ENCODE measurements at places on chromosomes 1 and 21.

DNA sequence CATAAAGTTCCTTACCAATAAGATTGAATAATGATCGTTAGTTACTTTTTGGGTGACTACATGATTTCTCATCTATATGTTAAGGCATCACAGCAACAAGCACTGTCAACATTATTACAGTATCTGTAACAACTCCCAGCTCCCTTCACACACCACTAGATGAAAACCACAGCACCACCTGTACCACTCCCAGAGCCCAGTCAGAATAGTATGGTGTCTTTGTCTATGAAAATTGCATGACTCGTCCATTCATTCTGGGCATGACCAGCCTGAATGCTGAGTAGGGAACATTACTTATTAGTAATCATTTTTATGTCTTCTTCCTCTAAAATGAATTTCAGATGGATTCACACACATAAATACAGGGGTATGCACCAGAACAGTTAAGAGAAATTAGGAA is 7.0 kb downstream of the OLFML2B start:
- DNase-seq, result no peak

DNA sequence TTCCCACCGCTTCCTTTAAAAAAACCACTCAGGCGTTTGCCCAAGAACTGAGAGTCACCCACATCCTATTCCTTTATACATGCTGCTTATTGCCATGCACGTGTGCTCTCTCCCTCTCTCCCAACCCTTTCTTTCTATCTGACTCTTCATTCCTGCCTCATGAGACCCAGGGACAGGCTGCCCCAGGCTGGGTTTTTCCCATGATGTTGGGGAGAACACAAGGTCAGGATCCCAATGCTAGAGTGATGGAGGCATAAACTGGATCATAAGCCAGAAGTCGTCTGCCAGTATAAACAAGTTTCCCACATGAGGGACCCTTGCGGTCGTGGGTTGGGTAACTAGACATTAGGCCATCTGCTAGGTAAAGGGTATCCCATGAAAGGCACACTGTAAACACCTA is 64.9 kb downstream of the CD2 start:
- DNase-seq, result no peak

- no peak for DNase-seq
Observed at GRCh38 chr21:26505211-26505610, 67.9 kb downstream of the CYYR1 start.

DNA sequence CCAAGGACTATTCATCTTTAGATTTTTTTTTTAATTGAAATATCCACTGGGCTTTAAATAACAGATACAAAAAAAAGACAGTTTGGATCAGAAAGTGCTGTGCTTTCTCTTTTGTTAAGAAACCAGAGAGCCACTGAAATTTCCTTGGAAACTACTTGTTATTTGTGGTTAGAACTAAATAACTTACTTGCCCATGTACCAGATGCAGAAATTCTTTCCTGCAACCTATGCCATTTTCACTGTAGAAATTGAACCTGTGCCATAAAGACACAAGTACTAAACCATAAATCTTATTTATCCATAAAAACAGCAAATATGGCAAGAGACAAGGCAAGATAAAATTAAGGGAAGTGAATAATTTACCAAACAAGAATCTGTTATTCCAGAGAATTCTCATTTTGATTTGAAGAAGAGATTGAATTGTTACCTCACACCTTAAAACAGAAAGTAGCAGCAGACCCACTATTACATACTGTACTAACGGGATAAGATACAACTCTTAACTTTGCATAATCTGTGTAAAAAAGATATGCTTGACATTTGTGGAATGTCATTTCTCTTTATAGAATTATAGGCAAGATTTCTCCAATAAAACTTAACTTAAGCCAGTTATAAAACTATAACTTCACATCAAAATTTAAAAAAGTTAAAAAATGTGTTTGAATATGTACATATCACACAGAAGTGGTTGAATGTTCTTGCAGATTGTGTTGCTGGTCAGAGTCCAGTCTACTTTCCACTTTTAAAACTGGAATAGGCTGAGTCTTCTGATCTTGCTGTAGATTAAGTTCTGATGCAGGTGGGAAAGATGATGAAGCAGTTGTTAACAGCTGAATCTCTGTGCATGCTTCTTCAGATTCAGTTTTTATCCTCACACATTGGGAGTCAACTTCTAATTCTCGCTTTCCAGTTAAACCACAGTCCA is 6.3 kb upstream of the PHTF1 start:
- DNase-seq, result no peak

DNA sequence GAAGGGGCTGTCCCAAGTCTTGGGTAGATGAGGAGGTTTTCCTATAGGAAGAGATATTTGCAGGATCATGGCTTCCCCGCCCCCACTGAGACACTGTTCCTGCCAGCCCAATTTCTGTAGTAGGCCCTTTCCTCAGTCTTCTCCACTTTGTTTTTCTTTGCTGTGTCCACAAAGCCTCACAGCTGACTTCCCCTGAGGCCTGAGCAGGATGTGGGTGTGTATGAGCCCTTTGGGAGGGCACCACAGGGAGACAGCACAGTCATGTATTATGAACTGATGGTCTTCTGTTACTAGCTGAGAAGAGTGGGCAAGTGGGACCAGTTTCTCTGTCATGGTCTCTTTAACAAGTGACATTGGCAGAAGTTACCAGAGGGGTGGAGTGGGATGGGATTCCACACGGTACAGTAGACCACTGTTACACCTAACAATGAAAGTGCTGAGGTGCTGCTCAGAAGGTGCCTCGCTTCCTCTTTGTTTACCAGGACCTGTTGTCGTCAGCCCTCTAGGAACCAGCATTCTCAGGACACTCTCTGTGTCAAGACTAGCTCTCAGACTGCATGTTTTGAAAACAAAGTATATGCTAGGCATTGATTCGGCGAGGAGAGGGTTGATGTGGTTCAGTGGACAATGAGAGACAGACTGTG is 253.8 kb upstream of the HOOK1 start:
- no peak for DNase-seq

DNA sequence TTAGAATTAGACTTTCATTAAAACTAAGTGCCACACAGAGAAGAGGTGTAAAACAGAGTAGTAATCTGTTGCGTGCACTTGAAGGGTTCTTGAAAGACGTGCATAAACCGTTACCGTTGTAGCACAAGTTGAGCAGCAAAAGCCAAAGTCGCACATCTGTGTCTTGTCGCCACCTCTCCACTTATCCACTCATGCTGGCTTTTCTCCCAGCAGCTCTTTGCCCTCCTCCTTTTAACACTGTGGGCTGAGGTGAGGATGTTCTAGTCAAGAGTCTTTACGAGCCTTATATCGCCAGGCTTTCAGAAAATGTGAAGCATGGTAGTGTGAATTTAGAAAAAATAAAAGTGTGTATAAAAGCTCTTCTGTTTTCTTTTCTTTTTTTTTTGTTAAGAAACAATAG is 48.0 kb downstream of the NR5A2 start:
- DNase-seq, result peak; percentile 41

GRCh38 chr1:206709322-206709721 is 24.6 kb downstream of the MAPKAPK2 start:
- no peak for DNase-seq

DNA sequence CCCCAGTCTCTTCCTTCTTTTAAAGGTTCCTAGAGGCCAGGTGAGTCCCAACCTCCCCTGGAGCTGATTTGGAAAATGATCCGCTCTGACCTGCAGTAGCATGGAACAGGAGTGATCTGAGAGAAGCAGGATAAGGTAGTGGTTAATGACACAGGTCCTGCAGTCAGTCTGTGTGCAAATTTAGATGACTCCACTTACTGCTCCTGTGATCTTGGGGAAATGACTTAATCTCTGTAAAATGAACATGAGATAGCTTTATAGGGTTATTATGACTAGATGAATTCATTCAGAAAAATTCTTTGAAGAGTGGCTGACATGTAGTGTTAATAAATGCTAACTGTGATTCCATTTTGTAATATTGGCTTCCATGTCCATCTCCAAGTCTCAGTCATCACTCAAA is 374.9 kb upstream of the CAMK1G start:
- no peak for DNase-seq
